ENCODE measurements at places on chromosomes 2 and 18. TPM values are rescaled to one million over a fixed set of nuclear protein-coding genes. Genes with fewer than 3 reads are reported as not detected.

DNA sequence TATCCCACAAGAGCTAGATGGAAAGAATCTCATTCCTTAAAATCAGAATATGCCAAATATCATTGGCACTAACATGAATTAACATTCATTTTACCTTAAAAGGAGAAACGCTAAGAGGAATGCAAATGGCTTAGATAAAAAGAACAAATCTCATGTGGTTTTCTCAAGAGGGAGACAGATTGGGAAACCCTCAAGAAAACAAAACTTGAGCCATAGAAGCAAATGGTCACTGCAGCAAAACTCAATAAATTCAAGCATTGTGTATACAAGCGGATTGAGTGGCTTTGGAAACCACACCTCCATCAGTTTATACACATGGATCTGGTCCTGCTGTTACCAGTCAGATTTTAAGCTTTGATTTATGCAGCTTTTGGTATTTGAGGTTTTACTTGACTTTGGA is 1331.8 kb upstream of the ZEB2 start:
- DNase-seq = no peak

The MROH2A gene
- total RNA-seq = not detected

GRCh38 chr2:58664523-58665151 is 423.5 kb upstream of the FANCL start:
- no peak for DNase-seq

The SMAD7 gene
- total RNA-seq = 13.8 TPM

DNA sequence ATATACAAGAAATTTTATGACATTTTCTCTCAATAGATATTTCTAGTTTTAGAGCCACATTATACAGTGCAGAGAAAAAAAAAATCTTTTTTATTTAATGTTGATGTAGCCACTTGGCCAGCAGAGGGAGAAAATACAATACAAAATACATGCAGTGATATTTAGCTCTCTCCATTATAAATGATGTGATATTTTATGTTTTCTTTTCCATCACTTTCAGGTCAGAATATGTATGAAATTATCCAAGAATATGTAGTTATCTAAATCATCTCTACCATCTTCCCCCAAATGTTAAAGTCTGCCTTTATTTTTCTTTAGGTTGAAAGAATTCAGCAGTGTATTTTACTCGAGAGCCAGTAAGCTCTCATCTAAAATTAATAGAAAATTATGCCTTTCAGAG is 533.6 kb upstream of the FSHR start:
- DNase-seq = no peak

- no peak for DNase-seq
Measured at GRCh38 chr2:232013701-232014353, 52.3 kb downstream of the DIS3L2 start.

DNA sequence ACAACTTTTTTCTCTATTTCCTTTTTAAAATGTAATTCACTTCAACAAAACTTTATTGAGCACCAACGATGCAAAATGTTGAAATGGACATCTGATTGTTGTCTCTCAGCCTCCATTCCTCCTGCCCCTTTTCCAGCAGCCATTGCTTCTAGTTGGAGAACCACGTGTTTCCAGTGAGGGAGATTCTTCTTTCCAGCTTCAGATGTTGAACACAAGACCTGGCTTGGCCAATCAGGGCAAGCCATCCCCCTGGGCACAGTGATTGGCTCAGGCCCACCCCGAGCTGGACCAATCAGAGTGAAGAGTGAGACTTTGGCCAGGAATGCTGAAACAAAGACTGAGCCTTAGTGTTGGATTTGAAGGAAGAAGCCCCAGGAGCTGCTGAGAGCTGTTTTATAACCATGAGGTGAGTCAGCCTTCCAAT is 59.0 kb downstream of the E2F6 start:
- no peak for DNase-seq

The LMAN1 gene
- 73.6 TPM for total RNA-seq

DNA sequence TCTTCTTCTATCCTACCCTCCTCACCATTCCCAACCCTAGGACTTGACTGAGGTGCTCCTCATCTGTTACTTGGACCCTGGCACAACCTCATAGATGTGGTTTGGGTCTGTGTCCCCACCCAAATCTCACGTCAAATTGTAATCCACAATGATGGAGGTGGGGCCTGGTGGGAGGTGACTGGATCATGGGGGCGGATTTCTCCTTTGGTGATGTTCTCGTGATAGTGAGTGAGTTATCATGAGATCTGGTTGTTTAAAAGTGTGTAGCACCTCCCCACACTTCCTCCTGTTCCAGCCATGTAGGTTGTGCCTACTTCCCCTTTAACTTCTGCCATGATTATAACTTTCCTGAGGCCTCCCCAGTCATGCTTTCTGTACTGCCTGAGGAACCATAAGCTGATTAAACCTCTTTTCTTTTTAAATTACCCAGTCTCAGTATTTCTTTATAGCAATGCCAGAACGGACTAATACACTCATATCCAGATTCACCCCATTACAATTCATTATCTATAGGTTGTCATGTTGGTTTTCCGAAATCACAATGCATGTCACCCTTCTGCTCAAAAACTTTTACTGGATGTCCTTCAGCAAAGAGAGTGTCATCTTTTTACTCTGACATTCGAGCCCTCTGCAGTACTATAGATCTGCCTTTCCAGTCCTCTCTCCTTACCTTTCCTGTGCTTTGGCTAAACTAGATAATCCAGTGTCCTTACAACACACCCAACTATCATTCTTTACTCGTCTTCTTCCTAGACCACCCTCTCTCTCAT is 45.7 kb downstream of the APOB start:
- DNase-seq = no peak

The NEB gene
- total RNA-seq = 2.6 TPM

DNA sequence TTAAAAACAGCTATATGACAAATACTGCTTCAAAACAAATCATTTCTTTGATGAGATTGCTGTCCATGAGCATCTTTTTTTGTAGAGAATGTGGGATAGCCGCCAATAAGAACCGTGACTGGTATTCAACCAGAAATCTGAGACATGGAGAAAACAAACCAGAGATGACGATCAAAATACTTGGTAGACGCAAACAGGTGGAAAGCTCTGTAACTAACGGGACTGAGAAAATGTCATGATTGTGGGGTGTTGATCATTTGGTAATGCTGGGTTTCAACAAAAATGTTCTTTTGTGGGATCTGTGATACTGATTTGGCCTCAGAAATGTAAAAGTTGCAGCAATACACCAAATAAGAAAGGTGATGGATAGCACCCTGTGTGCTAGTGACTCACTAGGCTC is 364.8 kb downstream of the NYAP2 start:
- no peak for DNase-seq

DNA sequence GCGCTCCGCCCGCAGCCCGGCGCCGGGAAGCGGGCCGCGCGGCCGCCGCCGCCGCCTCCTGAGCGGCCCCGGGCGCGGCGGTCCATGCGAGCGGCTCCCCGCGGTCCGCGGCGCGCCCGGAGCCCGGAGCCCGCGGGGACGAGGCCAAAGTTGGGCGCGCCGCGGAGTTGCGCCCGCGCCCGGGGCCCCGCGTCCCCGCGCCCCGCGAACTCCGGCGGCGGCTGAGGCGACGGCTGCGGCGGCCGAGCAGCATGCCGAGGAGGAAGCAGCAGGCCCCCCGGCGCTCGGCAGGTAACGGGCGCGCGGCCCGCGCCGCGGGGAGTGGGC is 992 bp downstream of the TSHZ1 start:
- no peak for DNase-seq

DNA sequence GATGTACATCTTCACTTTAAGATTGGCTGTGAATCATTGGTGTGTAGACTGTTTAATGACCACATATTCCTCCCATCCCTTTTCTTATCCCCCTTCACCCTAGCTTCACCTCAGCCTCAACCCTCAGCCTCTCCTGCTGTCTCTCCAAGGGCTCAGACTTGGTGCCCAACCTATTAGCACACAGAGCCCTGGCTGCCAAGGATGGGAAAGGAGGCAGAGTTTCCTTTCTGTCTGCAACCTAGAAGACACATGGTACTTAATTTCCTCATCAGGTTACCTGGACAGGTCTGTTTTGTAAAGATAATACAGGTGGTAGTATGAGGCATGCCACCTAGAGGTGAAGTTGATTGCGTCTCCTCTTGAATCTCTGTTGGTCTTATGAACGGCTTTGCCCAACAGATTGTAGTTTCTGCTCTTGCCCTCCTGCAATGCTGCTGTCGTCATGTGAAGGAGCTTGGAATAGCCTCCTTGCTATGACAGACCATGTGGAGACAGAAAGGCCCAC is 44.5 kb upstream of the RMND5A start:
- DNase-seq = no peak

DNA sequence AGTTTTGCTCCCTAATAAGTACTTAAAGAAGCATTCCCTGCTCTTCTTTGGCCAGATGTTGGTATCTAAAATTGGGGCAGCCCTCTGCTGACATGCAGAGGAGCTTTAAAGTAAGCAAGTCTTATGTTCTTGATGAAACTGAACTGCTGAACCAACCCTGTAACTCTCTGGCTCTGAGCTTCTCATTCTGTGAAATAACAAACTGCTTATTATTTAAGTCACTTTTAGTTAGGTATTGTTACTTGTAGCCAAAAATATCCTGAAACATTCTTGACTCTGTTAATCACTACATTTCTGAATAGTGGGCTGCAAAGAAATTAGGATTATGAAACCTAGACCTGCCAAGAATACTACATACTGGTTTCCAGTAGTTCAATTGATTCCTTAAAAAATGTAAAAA is 15.5 kb downstream of the PPP3R1 start:
- DNase-seq = no peak

DNA sequence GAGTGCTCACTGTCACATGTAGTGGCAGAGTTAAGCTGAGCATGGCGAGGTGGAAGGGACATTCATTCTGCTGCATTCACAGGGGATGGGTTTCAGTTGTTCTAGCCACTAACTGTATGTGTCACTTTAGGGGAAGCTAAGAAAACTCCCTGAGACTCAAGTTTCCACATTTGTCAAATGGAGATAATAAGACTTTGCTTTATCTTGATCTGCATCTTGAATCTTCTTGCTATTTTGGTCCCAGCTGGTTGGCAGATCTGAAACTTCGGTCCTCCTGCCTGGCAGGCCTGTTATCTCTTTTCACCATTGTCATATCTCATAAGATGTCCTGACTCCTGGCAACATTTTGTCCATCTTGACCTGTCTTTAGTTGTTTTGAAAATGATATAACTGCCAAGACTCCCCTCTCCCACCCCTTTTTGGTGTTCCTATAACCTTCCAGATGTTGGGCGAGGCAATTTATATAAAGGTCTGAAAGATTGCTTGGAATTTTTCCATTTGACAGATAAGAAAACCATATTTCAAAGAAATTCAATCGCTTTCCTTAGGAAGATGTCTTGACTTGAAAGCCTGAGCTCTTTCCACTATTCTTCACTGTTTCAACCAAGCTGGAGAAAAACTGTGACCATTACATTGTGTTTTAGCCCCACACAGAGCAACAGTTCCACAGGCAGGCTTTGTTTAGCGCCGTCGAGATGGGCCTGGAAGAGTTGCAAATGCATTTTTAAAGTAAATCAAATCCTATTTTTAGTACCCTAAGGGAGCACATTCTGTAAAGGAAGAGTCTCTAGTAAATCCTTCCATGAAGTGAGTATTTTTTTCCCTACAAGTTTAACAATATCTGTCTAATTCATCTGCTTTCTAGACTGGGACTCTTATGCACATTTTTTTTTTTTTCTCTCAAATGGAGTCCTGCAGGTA is 33.4 kb downstream of the MYCN start:
- no peak for DNase-seq

GRCh38 chr2:85504778-85505261 is 34.1 kb upstream of the MAT2A start:
- DNase-seq = no peak

DNA sequence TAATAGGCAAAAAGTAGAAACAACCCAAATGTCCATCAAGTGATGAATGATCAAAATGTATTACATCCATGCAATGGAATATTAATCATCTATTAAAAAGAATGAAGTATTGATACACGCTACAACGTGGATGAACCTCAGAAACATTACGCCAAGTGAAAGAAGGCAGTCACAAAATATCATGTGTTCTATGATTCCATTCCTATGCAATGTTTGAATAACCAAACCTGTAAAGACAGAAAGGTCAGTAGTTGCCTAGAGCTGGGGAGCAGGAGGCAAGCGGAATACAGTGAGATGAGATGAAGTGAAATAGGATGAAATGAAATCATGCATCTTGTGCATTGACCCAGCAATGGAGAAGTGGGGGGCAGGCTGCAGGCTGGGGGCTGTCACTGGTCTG is 17.9 kb upstream of the COL6A3 start:
- DNase-seq = no peak

The AQP12A gene
- not detected for total RNA-seq

DNA sequence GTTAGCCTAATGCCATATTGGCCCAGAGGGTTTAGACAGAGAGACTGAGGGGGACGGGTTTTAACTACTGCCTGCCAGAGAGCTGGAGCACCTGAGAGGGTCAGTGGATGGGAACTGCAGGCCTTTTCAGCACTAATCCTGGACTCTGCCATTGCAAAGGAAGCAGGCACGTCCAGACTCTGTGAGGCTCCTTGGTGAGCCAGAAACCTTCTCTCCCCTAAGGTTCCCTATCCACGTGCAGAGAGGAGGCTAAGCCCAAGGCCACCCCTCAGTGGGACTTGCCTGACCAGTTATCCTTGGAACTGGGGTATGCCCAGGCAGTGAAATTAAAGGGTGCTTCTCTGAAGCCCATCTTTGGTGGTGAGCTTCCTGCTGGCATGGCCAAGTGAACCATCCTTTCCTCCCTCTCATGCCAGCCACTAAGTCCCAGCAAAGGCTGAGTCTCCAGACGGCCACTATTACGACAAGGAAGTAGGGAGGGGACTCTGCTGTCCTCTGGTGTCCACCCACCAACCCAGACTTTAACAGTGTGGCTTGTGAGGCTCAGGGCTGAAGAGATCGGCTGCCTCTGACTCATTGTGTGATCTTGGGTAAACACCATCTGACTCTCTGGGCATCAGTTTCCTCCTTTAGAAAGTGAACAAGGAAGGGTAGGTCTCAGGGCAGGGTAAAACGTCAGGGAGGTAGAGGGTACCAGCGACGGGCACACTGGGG is 3.9 kb upstream of the MLPH start:
- no peak for DNase-seq

The CPS1 gene
- 16.4 TPM for total RNA-seq

The NYAP2 gene
- total RNA-seq = not detected

GRCh38 chr18:54684784-54685183 is 93.7 kb downstream of the DYNAP start:
- DNase-seq = no peak

DNA sequence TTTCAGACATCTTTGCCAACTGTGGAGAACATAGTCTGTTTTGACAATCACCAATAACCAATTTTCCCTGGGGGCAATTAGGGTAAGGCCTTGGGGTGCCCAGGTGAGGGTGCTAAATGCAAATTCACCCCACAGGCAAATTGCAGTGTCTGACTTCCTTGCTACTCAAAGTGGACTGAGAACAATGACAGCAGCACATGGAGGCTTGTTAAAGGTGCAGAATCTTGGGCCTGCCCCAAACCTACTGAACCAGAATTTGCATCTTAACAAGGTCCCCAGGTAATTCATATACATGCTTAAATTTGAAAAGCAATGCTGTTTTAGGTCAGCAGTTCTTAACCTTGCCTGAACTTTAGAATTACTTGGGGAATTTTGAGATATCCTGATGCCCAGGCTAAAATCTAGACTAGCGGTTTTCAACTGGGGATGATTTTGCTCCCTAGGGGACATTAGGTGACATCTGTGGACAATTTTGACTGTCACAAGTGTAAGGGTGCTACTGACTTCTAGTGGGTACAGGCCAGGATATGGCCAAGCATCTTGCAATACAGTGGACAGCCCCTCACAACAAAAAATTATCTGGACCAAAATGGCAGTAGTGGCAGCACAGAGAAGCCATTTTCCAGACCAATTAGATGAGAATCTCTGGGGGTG is 80.2 kb upstream of the GCFC2 start:
- DNase-seq = no peak

The TMEM214 gene
- total RNA-seq = 49.7 TPM

The LBX2 gene
- 0.55 TPM for total RNA-seq
